Activated naive CD4-positive, alpha-beta T cell treated with anti-CD3 and anti-CD28 coated beads, Interleukin-2, amount 50 U/mL, for 72 hours (primary cell): ENCODE measurements at places on chromosomes 12 and 14.
A peak's percentile ranks its signal among the peaks of the same experiment; 100 is the strongest.

DNA sequence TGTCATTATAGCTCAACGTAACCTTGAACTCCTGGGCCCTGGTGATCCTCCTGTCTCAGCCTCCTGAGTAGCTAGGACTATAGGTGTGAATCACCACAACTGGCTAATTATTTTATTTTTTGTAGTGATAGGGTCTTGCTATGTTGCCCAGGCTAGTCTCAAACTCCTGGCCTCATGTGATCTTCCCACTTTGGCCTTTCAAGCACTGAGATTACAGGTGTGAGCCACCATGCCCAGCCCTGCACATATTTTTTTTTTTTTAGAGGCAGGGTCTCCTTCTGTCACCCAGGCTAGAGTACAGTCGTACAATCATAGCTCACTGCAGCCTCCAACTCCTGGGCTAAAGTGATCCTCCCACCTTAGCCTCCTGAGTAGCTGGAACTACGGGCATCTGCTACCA, 8.9 kb downstream of the TMEM116 start:
- DNase-seq = no peak

DNA sequence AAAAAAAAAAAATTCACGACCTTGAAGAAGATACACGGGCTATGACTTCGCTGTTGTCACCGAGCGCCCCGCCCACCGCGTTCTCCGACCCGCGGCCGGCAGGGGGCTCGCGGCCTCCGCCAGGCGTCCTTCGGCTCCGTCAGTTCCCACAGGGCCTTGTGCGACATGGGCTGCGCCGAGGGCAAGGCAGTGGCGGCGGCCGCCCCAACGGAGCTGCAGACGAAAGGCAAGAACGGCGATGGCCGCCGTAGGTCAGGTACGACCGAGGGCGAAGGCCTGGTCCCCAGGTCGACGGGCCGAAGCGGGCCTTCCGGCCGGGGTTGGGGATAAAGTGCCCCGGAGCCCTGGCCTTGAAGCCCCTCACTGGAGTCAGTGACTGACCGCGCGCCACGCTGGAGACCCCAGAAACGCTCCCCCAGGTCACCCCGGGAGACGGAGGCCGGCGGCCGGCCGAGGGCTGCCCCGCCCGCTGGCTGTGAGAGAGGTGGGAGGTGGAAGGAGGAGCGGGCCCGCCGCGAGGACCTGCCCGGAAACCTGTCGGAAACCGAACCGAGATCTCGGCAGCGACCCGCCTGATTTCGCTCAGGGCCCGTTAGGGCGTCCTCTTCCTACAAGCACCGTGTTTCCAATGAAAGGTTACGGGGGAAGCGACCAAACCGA, at the start of gene TXNRD1:
Gene TXNRD1, plus strand, starts transcription at position 142 of the 660 bp plus-strand sequence. Its CDS starts 24 bp downstream, at position 166.
- peak; percentile 87 for DNase-seq

DNA sequence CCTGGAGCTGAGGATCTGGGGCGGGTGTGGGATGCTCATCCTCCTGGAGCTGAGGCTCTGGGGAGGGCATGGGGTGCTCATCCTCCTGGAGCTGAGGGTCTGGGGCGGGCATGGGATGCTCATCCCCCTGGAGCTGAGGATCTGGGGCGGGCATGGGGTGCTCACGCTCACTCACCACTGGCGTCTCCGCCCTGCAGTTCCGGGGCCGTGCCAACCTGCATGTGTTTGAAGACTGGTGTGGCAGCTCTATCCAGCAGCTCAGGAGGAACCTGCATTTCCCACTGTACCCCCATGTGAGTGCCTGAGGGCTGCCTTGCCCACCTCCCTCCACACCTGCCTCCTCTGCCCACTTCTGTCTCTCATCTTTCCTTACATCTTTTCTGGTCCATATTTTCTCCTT, 84.4 kb downstream of the B4GALNT3 start:
- no peak for DNase-seq

DNA sequence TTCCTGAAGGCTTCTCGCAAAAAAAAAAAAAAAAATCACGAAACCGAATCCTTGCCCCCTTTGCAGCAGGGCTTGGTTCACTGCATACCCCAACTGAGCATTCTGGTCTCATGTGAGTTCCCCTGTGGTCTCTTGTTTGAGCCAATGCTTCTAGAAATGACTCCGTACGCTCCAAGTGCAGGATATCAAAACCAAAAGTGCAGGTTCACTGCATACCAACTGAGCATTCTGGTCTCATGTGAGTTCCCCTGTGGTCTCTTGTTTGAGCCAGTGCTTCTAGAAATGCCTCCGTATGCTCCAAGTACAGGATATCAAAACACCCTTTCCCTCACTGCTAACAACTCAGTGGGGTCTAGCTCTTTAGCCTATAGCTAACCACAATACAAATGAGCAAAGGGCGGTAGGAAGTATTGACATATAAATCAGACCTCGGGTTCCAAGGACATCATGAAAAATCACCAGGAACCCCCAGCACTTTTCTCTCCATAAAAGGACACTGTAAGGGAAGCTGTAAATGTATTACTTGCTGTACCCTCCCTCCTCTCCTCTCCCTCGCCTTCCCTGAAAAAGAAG, 206.3 kb upstream of the NOS1 start:
- no peak for DNase-seq

- no peak for DNase-seq
These were observed 11.0 kb downstream of the LETMD1 start for GRCh38 chr12:51059086-51059485.
